ENCODE measurements at places on chromosomes 16 and 17.

- DNase-seq = no peak
Measured at GRCh38 chr17:14590459-14591250, 289.8 kb downstream of the HS3ST3B1 start.

- DNase-seq = no peak
Measured at GRCh38 chr17:44146375-44147346, 4.9 kb downstream of the HROB start.

DNA sequence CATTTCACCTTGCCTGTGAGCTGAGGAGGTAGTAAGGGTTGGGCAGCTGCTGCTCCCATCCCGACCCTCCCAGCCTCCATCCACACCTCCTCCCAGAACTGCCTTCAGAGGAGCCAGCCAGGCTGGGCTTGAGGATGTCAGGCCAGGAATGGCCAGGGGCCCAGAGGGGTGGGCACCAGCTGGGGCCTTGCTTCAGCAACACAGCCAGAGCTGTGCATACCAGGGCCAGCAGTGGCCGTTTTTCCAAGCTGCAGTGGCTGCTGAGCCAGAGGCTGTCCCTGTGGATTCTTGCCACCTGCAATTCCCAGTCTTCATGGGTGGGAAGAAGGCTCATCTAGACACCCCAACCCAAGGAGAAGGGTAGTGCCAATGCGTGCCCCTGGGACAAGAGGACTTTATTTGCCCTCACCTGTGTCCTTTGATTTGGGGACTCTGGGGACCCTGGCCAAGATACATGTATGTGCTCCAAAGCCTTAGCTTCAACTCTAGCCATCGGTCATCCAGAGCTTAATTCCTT, 153.4 kb upstream of the SDK2 start:
- DNase-seq = no peak

GRCh38 chr17:35052780-35053179, 10.7 kb downstream of the RFFL start:
- DNase-seq = no peak

- DNase-seq = no peak
Measured at GRCh38 chr16:2664574-2664982, 17.7 kb upstream of the KCTD5 start.

GRCh38 chr17:69448431-69449102, 34.1 kb downstream of the MAP2K6 start:
- no peak for DNase-seq

- DNase-seq = no peak
Measured at GRCh38 chr16:1614456-1615102, 2.4 kb downstream of the CRAMP1 start.

- DNase-seq = no peak
Measured at GRCh38 chr16:46918905-46919792, 35.0 kb downstream of the GPT2 start.

GRCh38 chr17:6413065-6413464, 21.9 kb downstream of the AIPL1 start:
- peak; percentile 57 for DNase-seq

DNA sequence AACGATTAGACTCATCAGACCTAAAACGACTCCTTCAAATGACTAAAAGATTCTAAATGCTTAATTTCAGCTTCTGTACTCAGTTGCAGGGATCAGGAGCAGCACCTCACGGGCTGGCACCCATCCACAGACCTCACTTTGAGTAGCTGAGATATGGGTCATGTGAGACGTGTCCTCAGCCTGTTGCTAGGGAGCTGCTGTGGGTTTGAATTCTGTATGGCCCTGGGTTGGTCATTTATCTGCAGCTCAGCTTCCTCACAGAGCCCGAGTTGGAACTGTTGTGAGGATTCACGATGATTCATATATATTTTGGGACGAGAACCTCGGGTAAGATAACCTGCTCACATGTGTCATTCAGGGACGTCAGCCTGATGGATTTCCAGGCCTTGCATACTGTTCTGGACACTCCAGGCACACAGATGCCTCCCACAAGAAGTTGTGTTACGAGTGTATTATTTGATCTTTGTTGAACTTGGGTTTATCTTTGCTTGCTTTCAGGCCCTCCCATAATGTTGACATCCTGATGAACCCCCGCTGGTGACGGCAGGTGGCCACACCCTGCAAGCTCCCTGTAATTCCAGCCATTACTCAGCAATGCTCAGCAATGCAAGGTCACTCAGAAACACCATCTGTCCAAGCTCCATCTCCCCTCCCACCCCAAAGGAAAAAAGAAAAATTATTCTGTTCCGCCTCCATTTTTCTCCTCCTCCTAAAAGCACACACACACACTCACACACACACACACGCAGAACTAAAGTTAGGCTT, 137.6 kb downstream of the RBFOX3 start:
- DNase-seq = peak; percentile 97

GRCh38 chr16:88287219-88287618, 95.5 kb upstream of the ZNF469 start:
- DNase-seq = no peak

DNA sequence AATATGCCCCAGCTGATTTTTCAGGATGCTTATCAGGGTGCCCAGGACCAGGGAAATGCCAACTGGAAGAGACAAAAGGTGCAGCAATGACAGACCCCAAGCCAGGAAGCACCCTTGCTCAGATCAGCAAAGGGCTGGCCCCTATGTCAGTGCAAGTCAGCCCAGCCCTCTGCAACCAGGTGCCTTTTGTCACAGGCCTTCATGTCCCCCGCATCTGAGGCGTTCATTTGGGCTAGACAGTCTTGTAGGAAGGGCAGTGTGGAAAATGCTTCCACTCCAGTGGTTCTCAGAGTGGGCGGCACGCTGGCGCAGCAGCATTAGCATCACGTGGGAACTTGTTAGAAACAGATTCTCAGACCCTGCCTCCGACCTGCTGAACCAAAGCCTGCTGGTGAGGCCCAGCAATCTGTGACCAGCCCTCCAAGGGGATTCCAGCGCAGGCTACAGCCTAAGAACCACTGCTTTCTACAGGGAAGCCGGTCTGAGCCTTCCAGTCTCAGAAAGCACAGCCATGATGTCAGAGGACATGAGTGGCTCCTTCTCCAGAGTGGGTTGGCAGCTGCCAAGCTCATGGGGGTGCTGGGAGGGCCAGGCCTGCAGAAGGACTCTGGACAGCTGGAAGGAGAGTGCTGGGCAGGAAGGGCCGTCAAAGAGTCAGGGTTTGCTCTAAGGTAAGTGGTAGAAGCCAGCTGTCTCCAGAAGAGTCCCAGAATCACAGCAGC, 13.1 kb downstream of the SLC47A2 start:
- peak; percentile 98 for DNase-seq

GRCh38 chr17:59785091-59785799, 77.8 kb downstream of the VMP1 start:
- DNase-seq = no peak

DNA sequence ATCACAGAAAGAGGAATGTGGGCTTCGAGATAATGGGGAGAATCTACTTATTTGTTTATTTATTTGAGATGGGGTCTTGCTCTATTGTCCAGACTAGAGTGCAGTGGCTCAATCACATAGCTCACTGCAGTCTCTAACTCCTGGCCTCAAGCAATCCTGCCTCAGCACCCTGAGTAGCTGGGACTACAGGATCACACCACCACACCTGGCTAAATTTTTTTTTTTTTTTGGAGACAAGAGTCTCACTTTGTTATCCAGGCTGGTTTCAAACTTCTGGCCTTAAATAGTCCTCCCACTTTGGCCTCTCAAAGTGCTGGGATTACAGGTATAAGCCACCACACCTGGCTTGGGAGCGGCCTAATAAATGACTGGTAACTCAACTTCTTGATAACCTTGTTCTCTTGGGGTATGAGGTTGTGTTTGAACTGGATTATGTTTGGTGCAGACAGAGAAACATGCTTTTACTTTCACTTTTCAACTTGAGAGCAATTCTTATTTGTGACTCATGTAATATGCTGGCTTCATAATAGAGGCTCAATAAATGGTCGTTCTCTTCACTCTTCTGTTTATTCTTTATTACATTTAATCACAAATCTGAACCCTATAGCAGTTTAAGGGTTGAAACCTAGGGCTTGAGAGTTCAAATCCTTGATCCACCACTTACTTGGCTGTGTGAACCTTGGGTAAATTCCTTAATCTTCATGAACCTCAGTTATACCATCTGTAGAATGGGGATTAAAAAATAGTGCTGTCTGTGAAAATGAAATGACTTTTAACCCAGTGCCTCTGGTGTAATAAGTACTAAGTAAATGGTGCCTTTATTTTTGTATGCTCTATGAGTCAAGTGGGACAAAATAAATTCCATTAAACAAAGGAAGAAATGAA, 129.1 kb upstream of the HS3ST2 start:
- DNase-seq = no peak

DNA sequence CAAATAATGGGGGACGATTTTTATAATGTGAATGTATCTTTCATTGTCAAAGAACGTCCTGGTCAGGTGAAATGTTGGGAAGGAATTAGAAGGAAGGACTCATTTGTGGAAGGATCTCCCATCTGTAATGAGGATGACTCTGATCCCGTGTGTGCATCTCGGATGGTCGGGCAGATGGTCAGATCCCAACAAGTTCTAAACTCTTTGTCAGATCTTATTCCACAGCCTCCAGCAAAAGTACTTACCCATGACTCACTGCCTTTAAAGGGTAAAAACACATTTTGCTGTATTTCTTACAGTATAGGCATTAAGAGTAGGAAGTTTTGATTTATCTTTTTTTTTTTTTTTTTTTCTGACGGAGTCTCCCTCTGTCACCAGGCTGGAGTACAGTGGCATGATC, 539 bp upstream of the KRTAP4-8 start:
- DNase-seq = no peak

- DNase-seq = no peak
Measured at GRCh38 chr17:82152114-82152513, 54.1 kb upstream of the FASN start.

- DNase-seq = no peak
Measured at GRCh38 chr16:57226701-57227621, 18.1 kb upstream of the ARL2BP start.

DNA sequence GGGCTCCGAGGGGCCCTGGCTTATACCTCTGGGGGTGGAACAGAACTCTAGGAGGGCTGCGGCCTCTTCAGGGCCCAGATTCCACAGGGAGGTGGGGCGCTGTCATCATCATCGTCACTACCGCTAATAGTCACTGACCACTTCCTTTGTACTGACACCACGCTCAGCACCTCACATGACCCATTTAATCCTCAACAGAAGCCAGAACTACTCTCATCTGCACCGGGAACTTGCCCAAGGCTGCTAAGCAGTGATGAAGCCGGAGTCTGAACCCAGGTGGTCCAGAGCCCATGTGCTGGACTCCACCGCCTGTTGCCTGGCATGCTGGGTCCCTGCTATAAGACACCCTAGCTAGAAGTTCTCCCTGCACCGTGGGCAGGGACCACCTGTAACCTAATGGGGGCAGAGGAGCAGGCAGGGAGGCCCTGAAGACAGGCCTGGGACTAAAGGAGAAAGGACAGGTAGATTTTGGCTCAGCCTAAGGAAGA, 12.0 kb downstream of the UNC13D start:
- DNase-seq = no peak

DNA sequence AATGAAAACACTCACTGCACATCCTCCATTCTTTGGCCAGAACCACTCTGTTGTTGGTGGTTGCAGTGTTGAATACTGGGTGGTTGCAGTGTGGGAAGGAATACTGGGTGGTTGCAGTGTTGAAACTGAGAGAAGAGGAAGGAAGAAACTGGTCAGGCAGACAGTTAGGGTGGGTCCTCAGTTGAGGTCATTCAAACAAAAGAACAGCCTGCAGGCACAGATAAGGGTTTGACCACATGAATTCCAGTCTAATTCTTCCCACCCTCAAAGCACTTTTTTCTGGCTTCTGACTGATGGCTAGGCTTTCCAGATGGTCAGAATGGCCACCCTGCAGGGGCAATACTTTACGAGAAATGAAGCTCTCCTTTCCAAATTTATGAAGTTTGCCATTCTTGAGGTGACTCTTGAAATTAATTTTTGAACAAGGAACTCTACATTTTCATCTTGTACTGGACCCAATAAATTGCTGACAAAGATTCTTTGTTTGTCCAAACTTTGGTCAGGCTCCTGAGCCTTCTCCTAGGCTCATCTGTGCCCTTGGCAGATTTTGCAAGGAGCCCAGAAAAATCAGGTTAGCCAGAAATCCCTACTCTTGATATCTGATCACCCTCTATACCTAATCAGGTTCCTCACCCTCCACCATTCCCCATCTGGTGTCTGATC, 596.6 kb upstream of the CDH5 start:
- DNase-seq = no peak

DNA sequence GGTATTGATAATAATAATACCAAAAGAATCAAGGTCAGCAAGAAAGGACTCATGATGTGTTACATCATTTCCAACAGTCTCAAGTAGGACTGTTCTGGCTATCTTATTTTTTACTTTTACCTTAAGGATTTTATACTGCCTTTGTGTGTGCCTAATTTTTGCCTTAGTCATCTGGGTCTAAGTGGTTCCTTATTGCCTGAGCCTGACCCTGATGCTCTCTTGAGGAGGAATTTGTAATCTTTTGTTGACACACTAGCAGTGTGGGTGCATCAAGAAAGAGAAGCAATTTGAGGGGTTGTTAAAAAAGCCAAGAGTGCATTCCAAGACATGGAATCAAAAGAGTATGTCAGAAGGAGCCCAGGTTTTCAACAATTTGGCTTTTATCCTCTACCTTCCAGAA, 59.3 kb downstream of the TMEM100 start:
- DNase-seq = no peak

DNA sequence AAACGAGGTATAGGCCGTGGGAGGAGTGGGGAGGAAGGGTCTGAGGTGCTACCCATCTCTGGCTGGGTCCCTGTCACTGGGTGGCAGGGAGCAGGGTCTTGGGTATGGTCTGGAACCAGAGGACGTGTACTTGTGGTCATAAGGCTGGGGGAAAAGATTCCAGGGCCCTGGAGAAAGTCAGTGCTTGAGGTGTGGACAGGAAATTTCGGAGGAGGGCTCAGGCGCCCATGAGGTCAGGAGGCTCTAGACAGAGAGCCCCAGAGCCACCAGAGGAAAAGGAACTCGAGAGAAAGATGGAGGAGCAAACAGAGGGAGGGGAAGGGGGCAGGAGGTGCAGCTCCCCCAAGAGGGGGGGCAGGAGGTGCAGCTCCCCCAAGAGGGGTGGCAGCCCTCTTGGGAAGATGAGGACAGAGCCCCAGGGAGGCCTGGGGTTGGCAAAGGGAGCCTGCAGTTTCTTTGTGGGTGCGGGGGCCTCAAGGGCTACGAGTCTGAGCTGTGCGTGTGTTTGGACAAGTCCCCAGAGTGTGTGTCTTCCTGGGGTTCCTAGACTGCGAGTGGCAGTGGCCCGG, 683 bp upstream of the SLC7A6 start:
- DNase-seq = no peak

DNA sequence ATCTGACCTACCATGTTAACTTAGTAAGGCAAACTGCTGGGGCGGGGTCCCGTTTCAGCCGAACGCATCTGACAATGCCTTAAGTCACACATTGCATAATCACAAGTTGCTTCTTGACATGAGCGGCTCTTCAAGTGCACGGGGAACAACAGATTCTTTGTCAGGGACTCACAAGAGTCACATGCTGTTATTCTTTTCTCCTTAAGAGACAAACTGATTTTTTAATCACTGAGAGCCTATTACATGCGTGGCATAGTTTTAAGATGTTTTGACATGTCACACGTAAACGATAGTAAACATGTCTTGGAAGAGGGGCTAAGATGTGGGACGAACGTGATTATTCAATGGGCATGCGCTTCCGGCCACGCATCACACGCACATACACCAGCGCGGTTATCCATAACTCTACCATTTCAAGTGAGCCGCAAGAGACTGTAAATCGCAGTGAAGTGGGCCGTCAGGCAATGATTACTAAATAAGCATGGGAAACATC, 63.4 kb downstream of the ADCY9 start:
- DNase-seq = peak; percentile 92
